ENCODE measurements at places on chromosomes 11 and 22.
A peak's percentile ranks its signal among the peaks of the same experiment; 100 is the strongest.

DNA sequence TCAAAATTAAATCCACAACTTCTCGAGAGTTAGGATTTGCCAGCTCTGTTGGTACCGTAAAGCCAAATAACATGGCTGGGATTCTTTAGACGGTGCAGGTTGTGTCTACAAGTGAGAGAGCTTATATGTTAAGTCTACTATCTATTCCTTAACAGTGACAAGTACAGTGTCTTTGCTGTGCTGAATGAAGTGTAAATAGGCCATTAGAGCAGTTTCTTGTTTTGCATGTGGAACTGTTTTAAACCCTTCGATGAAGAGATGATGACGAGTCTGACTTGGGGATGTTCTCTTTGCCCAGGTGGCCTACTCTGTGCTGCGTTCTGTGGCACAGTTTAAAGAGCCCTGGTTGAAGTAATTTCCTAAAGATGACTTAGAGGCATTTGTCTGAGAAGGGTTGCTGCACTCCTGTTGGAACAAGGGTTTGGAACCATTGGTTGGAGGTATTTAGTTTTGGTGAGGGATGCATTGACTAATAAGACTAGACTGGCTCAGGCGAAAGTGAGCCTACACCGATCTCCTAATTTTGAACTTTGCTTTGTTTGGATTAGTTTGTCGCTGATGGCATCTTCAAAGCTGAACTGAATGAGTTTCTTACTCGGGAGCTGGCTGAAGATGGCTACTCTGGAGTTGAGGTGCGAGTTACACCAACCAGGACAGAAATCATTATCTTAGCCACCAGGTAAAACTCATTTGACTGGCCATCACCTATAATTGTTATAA lies 988 bp downstream of the RPS3 start:
- DNase-seq, result no peak

- DNase-seq, result no peak
Measured at GRCh38 chr11:73866586-73866996, 10.1 kb downstream of the COA4 start.

GRCh38 chr11:67492069-67492727 lies 9.4 kb downstream of the AIP start:
- DNase-seq, result no peak

DNA sequence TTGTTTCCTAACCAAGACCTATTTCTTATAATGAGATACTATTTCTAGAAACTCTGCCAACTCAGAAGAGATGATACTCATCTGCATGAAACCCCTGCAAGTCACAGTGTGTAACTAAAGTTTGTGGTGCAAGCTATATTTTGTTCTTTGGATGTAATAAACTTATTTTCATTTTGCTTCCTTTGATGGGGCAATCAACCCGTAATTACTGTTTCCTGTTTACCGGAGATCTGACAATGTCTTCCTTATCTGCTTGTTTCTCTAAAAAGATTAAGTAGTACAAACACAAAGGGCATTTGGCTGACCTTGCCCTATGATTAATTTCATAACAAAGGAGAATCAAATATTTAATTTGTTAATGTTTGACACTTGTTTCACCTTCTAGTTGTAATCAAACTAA lies 846.6 kb upstream of the ANO3 start:
- DNase-seq, result no peak

GRCh38 chr11:17649696-17650095 lies 69.7 kb upstream of the MYOD1 start:
- no peak for DNase-seq

GRCh38 chr11:120810251-120810650 lies 213.7 kb upstream of the TBCEL start:
- no peak for DNase-seq

GRCh38 chr11:27663326-27663725 lies 36.9 kb downstream of the BDNF start:
- no peak for DNase-seq

DNA sequence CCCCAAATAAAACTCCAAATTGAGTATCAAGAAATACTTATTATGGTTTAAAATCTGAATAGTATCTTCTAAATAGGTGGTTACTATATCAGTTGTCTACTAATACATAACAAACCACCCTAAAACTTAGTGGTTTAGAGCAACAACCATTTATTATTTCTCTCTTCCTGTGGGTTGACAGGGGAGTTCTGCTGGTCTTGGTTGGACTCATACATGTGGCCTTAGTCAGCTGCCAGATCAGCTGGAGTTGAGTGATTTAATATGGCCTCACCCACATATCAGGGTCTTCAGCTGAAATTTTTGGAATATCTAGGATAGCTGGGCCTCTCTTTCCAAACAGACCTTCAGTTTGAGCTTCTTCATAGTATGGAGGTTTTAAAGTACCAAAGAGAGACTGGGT lies 34.5 kb downstream of the C11orf65 start:
- no peak for DNase-seq

DNA sequence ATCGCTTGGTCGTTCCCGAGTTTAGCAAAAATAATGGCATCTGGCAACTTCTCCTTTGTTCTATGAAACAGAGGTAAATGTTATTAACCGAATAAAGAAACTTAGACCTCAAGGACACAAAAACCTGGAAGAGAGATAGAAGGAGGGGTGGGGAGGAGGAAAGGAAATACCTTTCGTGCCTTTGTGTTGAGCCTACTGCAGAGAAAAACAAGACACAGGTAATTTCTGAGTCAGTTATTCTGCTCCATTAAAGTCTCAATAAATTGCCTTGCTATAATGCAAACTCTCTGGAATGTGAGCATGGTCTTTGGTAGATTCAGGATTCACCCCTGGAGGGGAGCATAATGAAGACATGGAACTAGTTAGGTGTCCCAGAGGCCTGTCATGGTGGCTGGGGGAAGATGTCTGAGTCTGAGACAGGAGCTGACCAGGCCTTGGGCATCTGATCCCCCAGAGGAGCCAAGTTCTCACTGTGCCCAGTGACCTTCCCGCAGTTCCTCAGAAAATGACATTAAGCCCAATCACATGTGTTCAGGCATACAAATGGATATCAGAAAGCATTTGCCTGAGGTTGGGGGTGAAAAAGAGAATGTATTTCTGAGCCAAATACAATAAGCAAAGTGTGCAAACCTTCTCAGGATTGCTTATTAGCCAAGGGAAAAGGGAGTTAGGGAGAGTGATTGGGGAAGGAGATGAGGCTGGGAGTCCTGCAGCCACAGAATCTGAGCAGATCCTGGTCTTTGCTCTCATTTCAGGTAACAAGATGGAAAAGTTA lies 72.6 kb upstream of the CADM1 start:
- DNase-seq, result no peak

GRCh38 chr11:15970506-15971214 lies 385.7 kb downstream of the SOX6 start:
- no peak for DNase-seq

DNA sequence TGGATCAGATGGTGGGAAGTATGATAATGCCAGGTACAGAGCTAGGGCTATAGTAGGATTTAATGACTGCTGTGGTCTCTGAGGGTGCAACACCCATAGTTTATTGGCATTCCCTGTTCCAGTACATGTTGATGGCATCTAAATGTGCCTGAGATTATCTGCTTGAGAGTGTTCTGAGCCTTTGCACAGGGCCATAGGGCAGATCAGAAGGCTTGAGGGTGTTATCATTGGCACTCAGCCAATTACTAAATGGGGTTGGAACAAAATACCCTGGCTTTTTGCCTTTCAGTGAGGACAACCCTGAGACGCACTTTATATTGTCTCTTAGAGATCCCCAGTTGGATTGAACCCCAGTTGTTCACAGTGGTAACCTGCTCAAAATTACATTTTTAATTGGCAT lies 6.7 kb downstream of the SLC5A12 start:
- no peak for DNase-seq

DNA sequence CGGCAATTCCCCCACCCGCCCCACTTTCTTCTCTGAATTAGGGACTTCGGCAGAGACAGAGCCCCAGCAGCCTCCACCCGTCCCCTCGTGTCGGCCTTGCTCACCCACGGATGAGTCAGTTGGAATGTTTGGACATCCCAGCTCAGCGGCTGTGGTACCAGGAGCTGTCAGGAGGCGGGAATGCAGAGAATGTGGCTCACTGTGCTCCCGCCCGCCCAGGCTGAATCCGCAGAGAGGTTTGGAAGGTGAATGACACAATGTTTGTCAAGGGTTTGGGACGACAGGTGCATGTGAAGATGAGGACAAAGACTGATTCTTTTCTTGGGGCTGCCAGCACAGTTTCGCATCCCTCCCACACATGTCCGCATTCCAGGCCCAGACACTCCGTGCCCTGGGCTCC lies 39.6 kb downstream of the LIF start:
- DNase-seq, result no peak

DNA sequence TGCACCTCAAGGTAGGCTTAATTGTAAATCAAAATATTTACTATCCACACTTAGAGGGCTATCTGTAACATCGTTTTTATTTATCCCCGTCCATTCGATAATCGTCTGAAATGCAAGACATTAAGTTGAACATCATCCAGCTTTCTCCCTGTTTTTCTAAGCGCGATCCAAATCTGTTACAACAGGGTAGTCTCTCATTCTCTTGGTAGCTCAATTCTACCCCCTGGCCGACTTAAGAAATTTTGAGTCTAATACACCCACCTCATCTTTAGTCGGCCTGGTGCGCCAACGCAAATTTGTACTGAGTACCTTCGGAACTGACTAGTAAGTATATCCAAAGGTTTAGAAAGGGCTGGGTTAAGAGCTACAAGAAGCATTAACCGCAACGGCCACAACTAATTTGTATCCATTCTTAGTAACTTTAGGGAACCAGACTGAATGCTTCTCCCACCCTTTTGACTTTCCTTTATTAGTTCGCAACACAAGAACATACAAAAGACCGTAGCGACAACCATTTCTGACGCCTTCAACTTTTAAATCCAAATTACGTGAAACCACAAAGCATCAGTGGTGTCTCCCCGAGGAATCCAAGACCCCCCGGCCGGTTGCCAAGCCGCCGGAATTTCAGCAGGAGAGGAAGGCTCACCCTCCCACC lies 1.0 kb upstream of the ZNF143 start:
- DNase-seq, result no peak

GRCh38 chr22:49826603-49827270 lies 936 bp downstream of the BRD1 start:
- no peak for DNase-seq

- no peak for DNase-seq
Measured at GRCh38 chr11:126502159-126502558, 146.7 kb downstream of the ST3GAL4 start.

- no peak for DNase-seq
Measured at GRCh38 chr11:121766991-121767390, 314.2 kb upstream of the SORL1-AS1 start.

- DNase-seq, result no peak
Measured at GRCh38 chr11:130118636-130119387, 40.8 kb upstream of the ST14 start.

GRCh38 chr11:130472434-130472961 lies 24.1 kb downstream of the ADAMTS15 start:
- DNase-seq, result no peak

DNA sequence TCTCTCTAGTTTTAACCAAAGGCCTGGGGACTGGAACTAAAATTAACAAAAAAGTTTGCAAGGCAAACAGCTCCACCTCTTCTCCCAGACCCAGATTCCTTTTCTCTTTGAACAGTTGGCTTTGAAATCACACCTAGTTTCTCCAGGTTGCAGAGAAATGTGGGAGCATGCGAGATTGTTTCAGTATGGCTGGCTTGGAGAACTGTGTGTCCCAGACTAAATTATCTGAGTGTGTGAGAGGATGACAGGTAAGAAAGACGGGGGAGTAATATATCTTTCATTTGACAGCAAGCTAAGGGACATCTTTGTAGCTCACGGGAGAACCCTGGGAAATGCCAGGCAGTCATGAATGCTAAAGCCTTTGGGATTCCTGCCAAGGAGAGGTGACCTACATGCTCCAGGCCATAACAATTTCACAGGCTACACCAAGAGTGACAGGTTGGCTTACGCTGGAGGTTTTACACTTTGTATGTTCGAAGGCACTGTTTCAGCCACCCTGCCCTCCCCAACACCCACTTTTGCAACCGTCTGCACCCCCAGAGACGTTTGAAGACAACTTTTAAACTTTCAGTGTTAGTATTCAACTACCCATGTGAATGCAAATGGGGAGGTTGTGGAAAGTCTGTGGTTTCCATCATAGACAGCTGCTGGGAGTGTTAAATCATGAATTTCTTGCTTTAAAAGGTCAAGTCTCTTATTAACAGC lies 109.3 kb upstream of the SNX19 start:
- DNase-seq, result no peak

GRCh38 chr11:64035576-64035975 lies at the start of gene FLRT1:
FLRT1 (plus strand) TSS chr11:64035931; CDS start chr11:64116268, 80,337 bp downstream.
- no peak for DNase-seq

- DNase-seq, result peak; percentile 20
Measured at GRCh38 chr11:32052215-32052614, 38.7 kb upstream of the RCN1 start.

GRCh38 chr11:41955066-41955465 lies 495.6 kb upstream of the LRRC4C start:
- no peak for DNase-seq

- no peak for DNase-seq
Measured at GRCh38 chr11:88101881-88102597, 73.2 kb downstream of the RAB38 start.

DNA sequence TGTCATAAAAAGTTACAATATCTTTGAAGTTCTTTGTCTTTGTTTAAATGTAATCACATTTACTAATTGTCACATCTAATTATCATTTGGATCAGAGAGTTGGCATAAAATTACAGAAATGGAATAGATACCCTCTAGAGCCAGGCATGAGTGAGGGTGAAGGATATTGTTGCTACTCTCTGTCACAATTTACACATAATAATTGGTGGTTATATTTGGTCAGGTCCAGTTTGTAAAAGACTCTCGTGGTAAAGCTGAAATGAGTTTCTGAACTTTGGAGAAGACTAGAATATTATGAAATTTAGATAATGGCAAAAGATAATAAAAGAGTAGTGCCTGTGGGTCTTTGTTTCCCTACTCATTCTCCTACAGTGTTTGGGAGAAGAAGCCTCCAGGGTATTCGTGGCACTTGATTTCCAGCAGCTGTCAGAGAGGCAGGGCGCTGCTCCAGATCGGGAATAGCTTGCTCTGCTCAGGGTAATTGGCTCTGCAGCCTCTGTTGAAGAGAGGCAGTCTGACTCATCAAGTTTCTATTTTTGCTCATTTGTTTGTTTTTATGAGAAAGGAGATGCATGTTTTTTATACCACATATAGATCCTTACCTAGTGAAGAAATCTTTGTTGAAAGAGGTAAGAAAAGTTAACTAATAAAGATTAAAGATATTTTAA lies 349.9 kb downstream of the CNTN5 start:
- DNase-seq, result no peak

GRCh38 chr11:3929649-3930048 lies 74.2 kb downstream of the STIM1 start:
- DNase-seq, result no peak

GRCh38 chr22:30393322-30393680 lies 3.5 kb upstream of the SEC14L2 start:
- no peak for DNase-seq

DNA sequence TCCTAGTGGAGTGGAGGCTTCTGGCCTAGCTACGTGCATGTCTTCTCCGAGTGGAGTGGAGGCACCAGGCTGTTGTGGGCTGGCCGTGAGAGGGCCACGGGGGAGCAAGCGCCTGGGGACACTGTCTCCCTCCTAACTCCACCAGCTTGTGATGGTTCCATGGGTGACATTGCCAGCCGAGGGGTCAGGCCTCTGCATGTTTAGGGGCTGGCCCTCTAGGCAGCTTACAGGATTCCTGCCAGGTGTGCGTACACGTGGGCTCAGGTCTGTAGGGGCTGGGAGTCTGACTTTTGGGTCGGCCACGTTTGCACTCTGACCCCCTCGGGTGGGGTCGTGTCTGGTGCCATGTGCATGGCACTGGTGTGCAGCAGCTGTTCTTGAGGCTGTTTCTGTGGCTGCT lies 31.6 kb downstream of the TBC1D22A start:
- DNase-seq, result no peak

- no peak for DNase-seq
Measured at GRCh38 chr22:44599084-44599483, 101.1 kb upstream of the RTL6 start.

Measured in D721Med (cell line).